Forelimb muscle (tissue), 1 donor: ENCODE measurements at places on chromosomes 12 and 14. TPM values are rescaled to one million over a fixed set of nuclear protein-coding genes. Genes with fewer than 3 reads are reported as not detected.

SLC38A4 gene
- polyA plus RNA-seq, result 9.9 TPM

EXOC3L4 gene
- polyA plus RNA-seq, result 0.80 TPM

KLHL33 gene
- polyA plus RNA-seq, result 1.1 TPM

RPGRIP1 gene
- polyA plus RNA-seq, result 0.82 TPM

KLRG1 gene
- 3.9 TPM for polyA plus RNA-seq

ANKRD13A gene
- polyA plus RNA-seq, result 43.4 TPM

SRGAP1 gene
- 5.9 TPM for polyA plus RNA-seq

TCP11L2 gene
- 11.4 TPM for polyA plus RNA-seq

SLCO1B3 gene
- polyA plus RNA-seq, result not detected

DIO3 gene
- polyA plus RNA-seq, result 3.1 TPM

ARID4A gene
- polyA plus RNA-seq, result 14.2 TPM

EPYC gene
- not detected for polyA plus RNA-seq

C14orf180 gene
- polyA plus RNA-seq, result 9.4 TPM

STAC3 gene
- polyA plus RNA-seq, result 488 TPM
